ENCODE measurements at places on chromosomes 5 and 9. TPM values are rescaled to one million over a fixed set of nuclear protein-coding genes. Genes with fewer than 3 reads are reported as not detected.

The THBS4 gene
- 2.9 TPM for total RNA-seq

The CDH12 gene
- total RNA-seq, result not detected

The AIF1L gene
- total RNA-seq, result 58.4 TPM

The AQP7 gene
- total RNA-seq, result not detected

The CARTPT gene
- not detected for total RNA-seq

The CLINT1 gene
- 84.1 TPM for total RNA-seq

Data from kidney epithelial cell (primary cell).